ENCODE measurements at places on chromosomes 11 and 22.

GRCh38 chr22:23073526-23074229 lies 3.4 kb downstream of the GNAZ start:
- DNase-seq: no peak

DNA sequence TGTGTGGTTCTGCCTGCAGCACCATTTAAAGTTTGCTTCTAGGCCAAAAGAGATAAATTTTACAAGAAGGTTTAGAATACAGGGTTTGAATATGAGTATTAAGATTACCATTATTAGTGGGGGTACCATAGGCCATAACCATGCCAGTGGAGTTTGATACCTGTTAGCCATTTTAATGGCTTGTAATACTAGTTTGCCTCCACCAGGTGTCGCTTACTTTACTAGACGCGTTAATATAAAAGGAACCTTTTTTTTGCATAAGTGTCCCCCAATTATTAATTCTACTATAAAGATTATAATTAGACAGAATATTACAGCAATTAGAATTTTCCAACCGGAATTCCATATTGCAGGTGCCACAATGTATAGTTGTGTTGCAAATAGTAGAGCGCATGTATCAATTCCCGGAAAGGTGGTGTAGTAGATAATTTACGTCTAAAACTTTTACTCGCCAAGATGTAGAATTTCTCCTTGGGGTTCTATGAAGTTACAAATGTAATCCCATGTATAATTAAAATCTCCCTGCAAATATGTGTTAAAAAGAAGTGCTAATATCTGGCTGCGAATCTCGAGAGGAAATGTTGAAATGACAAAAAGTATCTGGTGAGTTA lies 16.1 kb downstream of the MS4A6E start:
- no peak for DNase-seq

GRCh38 chr11:47408598-47409439 lies 429 bp downstream of the SLC39A13 start:
- peak; percentile 74 for DNase-seq

DNA sequence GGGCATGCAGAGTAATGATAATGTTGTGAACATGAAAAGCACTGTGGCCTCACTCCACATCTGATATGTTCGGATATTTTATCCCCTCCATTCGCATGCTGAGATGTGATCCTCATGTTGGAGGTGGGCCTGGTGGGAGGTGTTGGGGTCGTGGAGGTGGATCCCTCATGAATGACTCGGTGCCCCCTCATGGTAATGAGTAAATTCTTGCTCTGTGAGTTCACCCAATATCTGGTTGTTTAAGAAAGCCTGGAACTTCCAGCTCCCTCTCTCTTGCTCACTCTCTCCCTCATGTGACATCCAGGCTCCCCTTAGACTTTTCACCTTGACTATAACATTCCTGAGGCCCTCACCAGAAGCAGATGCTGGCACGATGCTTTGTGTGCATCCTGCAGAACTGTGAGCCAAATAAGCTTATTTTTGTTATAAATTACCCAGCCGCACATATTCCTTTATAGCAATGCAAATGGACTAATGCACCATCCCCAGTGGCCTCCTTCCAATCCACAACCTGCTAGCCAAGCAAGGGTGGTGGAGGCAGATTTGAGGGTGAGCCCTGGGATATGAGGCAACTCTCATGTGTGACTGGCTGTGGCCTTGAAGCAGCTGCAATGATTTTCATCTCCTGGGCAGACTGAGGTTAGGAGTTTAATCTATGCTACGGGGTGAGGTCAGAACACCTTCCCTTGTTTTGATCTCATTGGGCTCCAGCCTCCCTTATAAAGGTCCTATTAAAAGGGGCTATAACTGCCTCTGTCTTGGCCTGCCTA lies 276.5 kb downstream of the ETS1 start:
- DNase-seq: no peak

- DNase-seq: peak; percentile 83
These were observed 1529.2 kb upstream of the TENM4 start for GRCh38 chr11:80970037-80970436.

DNA sequence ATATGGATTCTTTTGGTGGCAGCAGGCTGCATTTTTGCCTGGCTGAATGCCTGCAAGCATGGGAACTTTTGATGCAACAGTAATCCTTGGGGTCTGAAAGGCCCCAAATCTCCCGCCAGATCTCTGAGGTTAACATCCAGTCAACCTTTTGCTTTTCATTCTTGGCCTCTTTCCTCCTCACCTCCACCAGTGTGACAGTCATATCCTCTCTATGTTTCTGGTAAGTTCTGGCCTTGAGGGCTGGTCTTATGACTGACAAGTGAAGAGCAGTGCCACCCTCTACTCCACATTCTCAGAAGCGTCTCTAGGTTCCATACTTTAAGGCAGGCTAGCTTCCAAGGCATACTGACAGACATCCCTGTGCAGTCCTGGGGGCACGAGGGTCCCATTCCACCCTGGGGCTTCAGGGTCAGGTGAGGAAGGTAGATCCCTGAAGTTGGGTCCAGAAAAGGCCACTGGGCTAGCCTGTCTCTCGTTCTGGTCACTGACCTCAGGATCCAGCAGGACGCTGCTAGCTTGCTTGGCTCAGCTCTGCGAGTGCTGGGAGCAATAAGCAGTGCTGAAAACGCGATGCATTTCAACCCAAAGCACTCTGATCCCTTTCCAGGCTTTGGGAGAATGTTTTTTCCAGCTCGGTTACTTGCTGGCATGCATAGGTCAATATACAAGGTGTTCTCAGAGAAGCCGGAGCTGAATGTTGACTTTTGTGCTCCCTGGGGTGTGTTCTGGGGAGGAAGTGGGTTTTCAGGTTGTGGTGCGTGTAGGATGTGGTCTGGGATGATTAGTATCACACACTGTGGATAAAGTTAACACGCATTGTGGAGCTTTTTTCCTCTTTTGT lies 75.2 kb downstream of the PTPRJ start:
- DNase-seq: no peak

DNA sequence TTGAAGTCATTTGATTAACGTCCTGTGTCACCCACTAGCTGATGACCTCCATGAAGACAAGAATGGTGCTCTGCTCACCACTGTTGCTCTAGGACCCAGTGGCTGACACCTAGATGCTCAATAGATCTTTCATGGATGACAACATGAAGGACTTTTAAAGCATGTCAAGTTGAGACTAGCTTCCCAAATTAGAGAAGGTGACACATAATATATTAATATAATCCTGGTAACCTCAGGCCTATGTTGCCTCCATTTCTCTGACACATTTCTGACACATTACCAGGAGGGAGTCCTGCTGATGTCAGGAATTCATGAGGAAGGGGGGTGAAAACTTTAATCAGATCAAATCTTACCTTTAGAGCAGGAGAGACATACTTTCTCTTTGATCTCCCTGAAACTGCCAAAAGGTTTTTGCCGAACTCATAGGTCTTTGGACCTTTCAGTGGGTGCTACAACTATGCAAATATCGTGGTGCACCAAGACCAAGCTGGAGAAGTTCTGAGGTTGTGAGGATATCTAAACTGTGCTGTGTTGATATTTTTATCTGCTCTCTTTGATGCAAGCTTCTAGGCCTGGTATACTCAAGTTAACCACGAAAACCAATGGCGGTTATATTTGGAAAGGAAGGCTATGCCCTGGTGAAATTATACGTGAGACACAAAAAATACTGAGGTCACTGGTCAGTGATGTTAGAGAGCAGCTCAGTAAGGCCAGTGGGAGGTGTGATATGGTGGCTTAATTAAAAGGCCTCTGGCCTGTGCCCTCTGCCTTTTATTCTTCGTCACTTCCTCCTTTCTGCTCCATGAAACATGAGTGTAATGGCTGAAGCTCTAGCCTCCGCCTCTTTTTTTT lies 13.2 kb upstream of the AMPD3 start:
- no peak for DNase-seq

- no peak for DNase-seq
These were observed 51.2 kb downstream of the CSTF3 start for GRCh38 chr11:33110083-33110482.

DNA sequence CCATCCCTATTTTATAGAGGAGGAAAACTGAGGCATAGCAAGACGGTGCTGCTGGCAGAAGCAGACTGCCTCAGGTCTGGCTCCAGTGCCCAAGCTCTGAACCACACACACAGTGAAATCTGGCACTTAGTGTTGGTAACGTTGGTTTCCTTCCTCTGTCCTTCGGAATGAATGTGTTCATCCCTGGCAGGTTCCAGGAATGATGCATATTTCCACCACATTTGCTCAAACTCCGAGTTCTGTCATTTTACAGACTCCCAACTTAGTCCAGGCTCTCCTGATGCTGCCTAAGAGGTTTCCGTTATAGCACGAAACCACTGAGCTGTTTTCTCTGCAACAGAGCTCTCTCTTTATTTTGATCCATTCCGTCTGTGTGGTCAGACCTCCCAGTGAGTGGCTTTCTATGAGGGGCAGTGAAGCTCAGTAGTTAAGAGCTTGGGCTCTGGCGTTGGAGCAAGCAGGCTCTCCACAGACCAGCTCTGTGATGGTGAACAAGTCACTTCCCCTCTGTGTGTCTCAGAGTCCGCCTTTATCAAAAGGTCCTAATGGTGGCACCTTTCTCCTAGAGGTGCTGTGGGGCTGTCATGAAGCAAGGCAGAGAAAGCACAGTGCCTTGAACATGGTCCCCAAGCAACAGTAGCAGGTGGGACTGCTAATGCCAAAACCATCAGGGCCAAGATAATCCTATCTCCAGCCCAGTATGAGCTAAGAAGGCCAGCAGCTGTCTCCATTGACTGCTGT lies 200.3 kb downstream of the MYO18B start:
- no peak for DNase-seq

DNA sequence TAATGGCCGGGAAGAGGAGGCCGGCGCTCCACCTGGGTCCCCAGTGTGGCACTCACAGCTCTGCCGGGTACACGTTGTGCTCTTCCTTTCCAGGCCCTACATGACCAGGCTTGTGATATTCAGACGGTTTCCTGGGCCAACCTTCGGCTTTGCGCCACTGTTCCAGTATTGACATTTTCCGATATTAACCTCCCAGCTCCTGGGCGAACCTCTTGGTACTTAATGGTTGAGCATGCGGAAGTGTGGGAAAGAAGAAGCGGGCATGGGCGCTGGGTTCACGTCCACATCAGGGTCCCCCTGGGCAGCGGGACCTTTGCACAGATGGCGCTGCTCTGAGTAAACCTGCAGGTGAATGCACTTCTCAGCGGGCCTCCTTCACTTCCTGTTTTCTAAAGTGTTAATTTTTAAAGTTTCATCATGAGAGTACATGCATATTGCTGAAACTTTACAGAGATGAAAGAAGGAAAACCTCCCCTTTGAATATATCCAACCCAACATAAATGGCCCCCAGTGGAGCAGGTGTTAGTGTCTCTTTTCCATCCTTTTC lies 286.7 kb downstream of the TBC1D22A start:
- DNase-seq: no peak

DNA sequence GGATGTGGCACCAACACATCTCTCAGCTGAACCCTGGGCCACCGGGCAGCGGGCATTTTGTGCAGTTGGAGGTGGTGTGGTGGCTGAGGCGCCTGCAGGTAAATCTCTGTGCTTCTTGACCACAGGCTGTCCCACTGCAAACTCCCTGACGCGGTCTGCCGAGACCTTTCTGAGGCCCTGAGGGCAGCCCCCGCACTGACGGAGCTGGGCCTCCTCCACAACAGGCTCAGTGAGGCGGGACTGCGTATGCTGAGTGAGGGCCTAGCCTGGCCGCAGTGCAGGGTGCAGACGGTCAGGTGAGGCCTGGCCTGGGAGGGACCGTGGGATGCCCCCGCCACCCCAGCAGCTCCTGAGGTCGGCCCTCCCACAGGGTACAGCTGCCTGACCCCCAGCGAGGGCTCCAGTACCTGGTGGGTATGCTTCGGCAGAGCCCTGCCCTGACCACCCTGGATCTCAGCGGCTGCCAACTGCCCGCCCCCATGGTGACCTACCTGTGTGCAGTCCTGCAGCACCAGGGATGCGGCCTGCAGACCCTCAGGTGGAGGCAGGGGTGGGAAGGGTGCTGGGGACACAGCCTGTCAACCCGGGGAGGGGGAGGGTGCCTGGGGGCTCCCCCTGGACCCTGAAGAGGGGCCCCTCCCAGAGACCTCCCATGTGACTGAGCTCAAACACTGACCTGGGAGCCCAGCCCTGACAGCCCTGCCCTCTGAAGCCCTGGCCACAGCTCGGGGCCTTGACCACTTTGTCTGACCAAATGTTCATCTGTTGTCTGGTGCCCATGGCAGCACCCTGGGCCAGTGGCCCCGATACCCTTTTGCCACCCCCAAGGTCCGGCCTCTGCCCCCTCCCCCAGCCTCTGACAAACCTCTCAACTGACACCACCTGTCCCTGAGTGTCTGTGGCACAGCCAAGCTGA lies 4.6 kb upstream of the PGGHG start:
- DNase-seq: no peak

- peak; percentile 58 for DNase-seq
These were observed at the start of gene EXPH5 for GRCh38 chr11:108593214-108593922. Gene EXPH5, minus strand, starts transcription at chr11:108593768. Its CDS starts 232 bp downstream, at chr11:108593536.

DNA sequence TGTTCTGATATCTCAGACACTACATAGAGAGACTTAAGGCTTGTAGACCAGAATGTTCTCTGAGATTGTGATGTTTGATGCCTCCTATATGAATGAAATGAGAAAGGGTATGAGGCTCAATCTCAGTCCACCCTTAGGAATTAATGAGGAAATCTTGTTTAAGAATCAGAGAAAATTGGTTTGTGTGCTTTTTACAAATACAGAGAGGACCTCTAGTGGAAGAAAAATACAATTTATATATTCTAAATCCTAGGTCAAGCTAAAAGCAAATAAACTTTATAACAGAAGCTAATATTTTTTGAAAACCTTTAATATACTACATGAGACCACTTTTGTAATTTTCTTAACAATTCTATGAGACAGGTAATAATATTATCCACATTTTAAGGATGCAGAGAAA lies 5.0 kb upstream of the OR52H1 start:
- peak; percentile 4 for DNase-seq

DNA sequence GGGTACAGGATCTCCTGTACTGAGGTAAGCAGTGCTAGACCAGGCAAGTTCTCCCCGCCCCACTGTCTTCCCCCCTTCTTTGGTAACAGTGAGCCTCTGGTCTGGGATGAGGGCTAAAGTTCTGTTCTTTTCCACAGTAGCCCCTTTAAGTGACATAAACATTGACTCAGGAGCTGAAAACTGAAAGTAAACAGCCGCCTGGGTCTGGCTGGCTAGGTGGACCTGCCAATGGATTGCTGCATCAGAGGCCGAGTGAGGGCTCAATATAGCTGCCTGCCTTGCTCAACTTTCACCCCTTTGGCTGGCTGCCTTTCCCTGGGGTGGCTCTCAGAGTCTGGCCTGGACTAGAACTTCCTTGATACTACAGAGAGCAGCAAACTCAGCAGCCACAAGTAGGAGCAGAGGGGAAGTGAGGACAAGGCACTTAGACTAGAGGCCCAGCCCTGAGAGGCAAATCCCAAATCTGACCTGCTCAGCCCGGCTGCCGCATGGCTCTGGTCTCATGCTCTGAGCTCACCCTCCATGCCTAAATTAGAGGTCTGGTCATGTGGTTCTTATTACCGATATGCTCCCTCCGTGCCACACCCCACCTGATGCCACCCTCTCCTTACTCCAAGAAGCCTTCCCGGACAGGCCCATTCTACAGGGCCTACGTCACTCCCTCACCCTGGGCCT lies 9.6 kb upstream of the UCP3 start:
- peak; percentile 6 for DNase-seq

DNA sequence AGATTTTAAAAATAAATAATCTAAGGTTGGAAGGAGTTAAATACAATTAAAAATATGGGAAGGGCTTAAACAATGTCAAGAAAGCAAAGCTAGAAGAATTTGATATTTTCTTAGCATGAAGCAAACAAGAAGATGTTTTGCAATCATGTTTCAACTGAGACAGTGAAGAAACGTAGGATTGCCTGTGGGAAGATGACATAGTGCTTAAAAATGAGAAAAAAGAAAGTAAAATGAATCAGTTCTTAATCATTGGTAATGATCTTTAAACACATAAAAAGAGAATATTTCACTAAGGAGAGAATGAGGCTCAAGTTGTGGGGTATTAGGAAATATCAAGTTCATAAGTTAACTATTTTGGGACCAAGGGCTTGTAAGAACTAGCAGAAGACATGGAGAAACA lies 855.0 kb downstream of the METTL15 start:
- DNase-seq: peak; percentile 65

All from fibroblast of skin of scalp (primary cell).